ENCODE measurements at places on chromosomes 1 and 21.

- DNase-seq, result no peak
Observed at GRCh38 chr21:26798856-26799751, 46.1 kb downstream of the ADAMTS1 start.

GRCh38 chr1:9270290-9270883 is 22.3 kb upstream of the SPSB1 start:
- DNase-seq, result no peak

GRCh38 chr21:33109574-33110339 is 39.8 kb downstream of the OLIG1 start:
- DNase-seq, result no peak

DNA sequence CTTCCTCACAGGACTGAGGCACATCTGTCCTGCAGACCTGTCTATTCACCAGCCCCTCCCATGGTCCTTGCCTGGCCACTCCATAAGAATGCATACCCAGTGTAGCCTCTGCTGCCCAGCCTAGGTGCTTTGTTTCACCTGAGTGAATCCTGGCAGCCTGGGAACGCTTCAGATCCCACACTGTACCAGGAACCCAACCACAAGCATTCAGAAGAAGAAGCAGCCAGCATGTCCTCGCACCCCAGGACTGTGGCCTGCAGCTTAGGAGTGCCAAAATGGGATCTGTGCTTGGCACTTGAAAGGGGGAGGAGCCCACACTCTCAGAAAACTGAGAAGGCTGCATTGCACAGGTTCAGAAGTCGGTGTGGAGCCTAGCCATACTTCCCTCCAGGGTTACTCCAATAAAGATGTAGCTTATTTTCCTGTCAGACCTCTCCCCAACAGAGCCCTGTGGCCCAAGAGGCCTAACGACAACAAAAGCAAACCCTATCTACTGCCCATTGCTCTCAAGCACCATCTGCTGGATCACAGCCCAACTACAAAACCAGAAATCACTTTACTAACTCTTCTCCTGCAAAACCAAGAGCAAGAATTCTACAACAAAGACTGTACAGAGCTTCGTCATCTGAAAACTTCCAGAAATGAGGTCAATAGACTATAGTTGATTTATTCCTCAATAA is 923.1 kb upstream of the NEGR1 start:
- no peak for DNase-seq

GRCh38 chr1:183882335-183883167 is 77.6 kb downstream of the RGL1 start:
- DNase-seq, result no peak

- DNase-seq, result no peak
Observed at GRCh38 chr1:220182656-220183055, 88.7 kb downstream of the IARS2 start.

Data from CD4-positive, alpha-beta T cell treated with Interleukin-15 for 4 hours (primary cell).